ENCODE measurements at places on chromosomes 7 and 10.

GRCh38 chr10:132100556-132101349 lies 35.0 kb downstream of the JAKMIP3 start:
- no peak for DNase-seq

- DNase-seq: no peak
Measured at GRCh38 chr10:52729271-52730104, 43.1 kb downstream of the MBL2 start.

- no peak for DNase-seq
Measured at GRCh38 chr7:137209151-137209817, 134.2 kb downstream of the PTN start.

DNA sequence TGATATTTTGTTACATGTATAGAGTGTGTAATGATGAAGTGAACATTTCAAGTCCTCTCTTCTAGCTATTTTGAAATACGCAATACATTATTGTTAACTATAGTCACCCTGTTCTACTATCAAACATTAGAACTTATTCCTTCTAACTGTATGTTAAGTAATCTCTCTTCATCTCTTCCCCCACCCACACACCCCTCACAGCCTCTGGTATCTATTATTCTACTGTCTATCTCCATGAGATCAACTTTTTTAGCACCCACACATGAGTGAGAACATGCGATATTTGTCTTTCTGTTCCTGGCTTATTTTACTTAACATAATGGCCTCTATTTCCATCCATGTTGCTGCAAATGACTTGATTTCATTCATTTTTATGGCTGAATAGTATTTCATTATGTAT lies 57.7 kb upstream of the EGR2 start:
- DNase-seq: no peak

DNA sequence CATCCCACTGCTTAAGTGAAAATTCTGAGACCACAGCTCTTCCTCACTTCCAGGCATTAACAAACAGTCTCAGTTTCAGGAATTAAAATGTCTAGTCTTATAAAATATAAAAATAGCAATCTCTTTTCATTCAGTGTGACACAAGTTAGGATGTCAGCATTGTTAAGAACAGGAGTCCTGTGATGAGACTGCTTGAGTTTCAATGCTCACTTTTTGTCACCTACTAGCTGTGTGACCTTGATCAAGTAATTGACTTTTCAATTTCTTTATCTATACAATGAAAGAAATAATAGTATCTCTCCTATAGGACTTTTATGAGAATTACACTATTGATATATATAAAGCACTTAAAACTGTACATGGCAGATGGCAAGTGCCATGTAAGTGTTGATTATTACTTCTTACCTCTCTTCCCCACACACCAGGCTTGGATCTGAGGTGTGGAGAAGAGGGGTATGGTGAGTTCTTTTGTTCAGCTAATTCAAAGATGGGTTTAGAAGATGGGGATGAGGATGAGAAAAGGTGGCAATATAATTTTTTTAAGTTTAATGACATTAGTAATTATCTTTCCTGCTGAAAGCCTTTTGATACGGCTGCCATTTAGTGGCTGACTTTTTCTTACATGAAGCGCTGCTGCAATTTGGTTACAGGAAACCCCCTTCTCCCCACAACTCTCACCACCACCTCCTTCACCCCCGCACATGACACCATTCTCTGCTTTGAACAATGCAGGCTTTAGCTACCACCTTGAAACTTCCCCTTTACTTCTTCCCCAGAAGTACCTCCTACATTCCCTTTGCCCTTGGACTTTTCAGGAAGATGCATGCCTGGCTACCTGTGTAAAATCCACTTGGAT lies 20.8 kb upstream of the HYAL4 start:
- DNase-seq: peak; percentile 11

GRCh38 chr10:119191881-119192280 lies 13.3 kb upstream of the PRDX3 start:
- no peak for DNase-seq

DNA sequence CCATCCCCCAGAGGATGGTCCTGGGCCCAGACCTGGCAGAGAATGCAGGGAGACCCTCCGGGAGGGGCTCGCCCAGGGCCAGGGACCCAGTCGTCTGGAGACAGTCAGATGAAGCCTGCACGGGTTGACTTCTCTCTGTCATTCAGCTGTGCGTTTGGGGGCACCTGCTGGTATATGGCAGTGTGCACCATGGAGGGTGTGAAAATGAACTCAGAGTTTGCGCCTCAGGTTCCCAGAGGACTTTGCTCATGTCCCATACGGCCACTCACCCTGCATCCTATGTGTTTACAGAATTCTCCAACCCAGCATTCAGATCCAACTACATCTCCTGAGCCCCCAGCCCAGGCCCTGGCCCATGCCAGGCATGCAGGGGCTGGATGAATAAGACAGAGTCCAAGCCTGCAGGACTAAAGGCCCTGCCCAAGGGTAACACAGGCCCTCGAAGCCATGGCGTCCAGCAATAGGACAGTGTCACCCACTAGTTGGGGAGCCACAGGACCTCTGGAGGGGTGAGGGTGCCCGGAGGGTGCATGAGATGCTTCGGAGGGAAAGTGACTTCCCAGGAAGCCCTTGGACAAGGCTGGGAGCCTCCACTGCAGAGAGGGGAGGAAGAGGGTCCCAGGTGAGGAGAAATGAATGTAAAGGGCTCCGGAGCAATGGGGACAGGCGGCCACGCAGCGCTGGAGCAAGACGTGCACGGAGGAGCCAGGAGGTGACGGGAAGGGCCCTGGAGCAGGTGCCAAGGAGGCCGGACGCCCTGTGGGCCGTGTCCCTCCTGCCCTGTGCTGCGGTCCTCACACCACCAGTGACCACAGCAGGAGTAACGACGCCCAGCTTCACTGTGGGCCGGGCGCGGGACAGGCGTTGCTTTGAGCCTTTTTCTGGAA lies 36.3 kb downstream of the CALML3 start:
- no peak for DNase-seq

DNA sequence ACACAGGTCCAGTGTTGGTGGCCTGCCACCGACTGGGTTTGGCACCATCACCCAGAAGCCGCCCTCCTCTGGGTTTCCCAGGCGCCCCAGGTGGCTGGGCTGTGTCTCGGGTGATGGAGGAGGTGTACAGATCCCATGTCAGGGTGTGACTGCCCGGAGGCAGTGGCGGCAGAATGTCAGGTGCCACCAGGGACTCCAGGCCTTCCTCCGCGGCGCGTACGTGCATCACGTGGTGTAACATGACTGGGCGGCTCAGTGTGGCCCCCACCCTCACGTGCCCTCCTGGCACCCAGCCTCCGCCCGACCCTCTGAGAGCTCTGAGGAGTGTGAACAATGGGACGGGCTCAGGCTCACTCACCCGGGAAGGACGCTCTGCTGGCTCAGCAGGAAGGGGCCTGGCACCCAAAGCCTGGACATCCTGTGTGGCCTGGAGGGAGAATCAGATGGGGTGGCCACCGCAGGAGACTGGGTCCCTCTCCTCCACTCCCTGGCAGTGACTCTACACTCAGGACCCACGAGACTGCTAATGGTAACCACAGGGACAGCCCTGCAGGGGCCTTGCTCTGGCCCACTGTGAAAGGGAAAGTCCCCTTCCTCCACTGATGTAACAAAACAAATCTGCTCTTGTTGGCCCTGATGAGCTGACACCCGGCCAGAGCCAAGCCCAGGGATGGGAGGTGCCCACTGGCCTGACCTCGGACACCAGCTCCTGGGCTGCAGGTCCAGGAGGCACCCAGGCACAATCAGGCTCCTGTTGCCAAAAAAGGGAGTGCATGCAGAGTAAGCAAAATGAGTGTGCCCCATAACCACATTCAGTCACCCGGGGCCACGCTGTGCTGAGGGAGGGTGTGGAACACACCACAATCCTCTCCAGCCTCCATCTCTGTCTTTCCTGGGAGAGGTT lies 164.8 kb downstream of the PRKAG2 start:
- DNase-seq: no peak

DNA sequence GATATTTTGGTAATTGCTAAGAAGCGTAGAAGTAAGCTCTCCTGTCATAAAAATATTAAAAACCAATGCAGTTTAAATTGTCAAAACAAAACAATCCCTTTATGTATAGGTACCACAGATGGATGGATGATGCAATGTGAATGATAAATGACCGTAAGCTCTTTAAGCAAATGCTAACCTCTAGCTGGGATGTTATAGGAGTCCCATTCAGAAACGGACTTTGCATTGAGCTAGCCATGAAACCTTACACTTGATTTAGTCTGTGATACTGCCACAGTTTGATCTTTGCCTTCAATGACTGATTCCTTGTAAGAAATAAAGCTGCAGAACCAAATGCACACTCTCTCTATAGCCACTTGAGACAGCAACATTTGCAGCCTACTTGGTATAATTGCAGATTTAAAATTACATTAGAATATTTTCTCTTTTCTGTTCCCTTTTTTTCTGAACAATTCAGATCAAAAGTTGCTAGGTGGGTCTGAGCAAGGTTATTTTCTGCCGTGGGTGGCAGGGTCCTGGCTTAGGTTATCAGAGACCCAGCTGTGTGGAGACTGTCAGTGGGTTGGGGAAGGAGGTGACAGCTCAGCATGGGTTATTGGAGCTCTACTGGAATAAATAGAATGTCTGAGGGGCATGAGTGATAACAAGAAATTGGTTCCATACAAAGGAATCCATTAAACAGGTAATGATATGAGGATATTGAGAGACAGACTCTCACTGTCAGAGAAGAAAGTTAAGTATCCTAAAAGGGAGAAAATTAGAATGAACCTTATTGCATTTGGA lies 258.8 kb upstream of the CDC14C start:
- no peak for DNase-seq

DNA sequence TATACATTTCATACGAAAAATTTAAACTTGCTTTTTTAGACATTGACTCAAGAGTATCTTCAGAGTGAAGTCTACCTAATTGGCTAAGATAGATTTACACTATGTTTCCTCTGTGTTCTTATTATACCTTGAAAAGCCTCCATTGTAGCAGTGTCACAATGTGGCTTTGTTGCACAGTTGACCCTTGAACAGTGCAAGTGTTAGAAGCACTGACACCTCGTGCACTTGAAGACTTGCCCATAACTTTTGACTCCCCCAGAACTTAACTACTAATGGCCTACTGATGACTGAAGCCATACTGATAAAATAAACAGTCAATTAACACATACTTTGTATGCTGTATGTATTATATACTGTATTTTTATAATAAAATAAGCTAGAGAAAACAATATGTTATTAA lies 84.3 kb downstream of the CPED1 start:
- DNase-seq: no peak

- DNase-seq: no peak
Measured at GRCh38 chr10:132149917-132150316, 36.8 kb upstream of the DPYSL4 start.

GRCh38 chr10:15745751-15746150 lies 26.0 kb upstream of the ITGA8 start:
- DNase-seq: no peak

DNA sequence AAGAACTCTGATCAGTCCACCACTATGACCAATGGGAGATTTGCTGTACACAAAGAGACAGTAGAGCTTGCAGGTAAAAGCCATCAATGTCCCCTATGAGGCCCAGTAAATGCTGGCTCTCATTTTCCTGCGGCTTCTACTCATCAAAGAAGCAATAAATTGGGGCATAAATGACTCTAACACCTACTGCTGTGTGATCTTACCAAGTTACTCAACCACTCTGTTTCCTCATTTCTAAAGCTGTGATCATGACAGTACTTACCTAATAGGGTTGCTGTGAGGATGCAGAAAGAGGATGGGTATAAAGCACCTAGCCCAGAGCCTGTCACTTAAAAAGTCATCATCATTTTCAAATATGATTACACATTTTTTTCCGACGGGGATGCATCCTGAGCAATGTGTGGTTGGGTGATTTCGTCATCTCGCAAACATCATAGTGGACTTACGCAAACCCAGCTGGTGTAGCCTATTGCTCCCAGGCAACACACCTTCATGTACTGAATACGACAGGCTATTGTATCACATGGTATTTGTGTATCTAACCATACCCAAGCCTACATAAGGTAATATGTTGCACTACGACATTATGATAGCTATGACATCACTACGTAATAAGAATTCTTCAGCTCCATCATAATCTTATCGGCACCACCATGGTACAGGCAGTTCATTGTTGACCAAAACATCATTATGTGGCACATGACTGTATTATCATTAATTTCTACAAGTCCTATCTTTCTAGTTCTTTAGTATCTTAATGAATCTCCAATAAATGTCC lies 7.1 kb upstream of the MGMT start:
- no peak for DNase-seq

- no peak for DNase-seq
Measured at GRCh38 chr7:94170836-94171235, 166.7 kb upstream of the BET1 start.

DNA sequence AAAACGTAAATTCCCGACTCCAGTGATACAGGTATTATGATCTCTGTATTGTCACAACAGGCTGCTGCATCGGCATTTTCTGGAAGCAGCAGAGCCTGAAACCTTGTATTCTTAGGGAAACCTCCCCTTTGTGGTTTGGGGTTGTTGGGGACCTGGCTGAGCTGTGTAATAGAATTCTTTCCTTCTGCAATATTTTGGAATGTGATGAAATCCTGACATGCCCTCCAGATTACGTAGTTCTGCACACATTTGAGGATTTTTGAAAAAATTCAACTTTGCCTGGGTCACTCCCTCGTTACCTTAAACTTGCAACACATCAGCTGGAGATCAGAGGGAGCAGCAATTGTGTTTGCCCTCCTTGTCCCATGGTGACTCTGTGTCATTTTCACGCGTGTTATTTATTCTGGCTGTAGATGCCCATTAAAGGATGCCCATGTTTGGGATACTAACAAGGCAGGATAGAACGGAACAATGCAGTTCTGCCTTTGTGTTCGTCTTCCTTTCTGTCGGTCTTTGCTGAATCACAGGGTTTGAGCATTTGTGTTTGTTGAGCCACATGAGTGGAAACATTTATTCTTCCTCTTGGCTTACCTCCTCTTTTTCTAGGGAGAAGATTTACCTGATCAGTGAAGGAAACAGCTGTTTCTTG lies 181.7 kb downstream of the TCF7L2 start:
- DNase-seq: no peak

- DNase-seq: no peak
Measured at GRCh38 chr7:105376908-105377533, 11.7 kb downstream of the SRPK2 start.

GRCh38 chr7:143248761-143249354 lies 14.4 kb upstream of the GSTK1 start:
- no peak for DNase-seq

DNA sequence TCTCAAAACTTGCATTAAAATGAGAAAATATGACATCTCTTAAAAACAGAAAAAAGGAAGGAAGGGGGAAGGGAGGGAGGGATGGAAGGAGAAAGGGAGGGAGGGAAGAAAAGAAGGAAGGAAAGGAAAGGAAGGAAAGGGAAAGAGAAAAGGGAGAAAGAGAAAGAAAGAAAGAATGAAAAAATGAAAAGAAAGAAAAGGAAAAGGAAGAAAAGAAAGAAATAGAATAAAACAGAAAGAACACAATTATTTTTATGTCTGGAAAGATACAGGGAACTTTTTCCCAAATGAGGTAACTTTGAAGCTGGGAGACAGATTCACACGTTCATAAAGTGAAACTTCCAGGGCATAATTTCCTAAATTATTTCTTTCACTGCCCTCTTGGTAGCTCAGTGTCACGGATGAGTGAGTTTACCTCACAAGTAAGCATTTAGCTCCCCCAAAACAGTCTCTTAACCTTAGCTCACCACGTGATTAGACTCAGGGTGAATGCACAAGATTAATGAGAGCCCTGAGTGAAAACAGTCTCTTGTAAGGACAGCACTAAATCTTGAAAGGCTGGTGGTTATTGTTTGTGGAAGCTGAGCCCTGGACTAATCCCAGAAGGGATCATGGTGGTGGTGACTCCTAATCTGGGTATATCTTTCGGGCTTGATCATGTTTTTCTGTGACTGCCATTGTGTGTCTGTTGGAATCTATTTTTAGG lies 74.1 kb upstream of the HDAC9 start:
- DNase-seq: no peak

Measured in activated CD8-positive, alpha-beta memory T cell treated with anti-CD3 and anti-CD28 coated beads for 48 hours (primary cell).